Ovary (tissue), 10 donors: ENCODE measurements at places on chromosomes 2 and 18.

GRCh38 chr2:155872396-155872795 is 460.1 kb downstream of the NR4A2 start:
- DNase-seq = no peak

DNA sequence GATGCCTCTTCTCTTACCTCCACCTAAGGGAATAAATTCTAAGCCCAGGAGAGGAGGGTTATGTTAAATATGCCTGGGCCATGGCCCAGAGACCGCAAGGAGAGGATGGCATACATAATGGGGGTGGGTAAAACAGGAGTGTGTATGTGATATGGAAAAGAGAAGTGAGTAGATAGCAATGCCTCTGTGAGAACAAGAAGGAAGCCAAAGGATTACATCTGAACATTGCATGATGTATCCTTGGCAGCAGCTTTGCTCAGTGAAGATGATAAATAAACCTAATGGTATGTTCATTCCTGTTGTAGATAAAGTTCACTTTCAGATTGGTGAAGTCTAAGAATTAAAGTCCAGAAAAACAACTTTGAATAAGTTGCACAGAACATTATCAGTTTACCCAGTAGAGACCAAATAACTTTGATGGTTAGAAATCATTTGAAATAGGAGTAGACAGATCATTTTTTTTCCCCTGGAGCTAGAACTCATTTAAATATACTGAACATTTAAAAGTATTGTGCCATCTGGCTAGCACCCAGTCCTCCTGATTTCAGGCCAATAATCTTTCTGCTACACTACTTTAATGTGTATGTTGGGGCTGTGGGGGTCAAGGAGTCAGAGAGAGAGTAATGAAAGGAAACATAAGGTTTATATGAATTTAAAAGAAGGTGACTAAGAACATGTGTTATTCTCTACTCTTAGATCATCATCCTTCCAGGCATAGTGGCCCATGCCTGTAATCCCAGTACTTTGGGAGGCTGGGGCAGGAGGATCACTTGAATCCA is 231.7 kb downstream of the PARD3B start:
- DNase-seq = no peak

- no peak for DNase-seq
These were observed 11.3 kb upstream of the DPP4 start for GRCh38 chr2:162085090-162085891.

GRCh38 chr2:129793431-129793902 is 186.0 kb upstream of the RAB6C start:
- no peak for DNase-seq

DNA sequence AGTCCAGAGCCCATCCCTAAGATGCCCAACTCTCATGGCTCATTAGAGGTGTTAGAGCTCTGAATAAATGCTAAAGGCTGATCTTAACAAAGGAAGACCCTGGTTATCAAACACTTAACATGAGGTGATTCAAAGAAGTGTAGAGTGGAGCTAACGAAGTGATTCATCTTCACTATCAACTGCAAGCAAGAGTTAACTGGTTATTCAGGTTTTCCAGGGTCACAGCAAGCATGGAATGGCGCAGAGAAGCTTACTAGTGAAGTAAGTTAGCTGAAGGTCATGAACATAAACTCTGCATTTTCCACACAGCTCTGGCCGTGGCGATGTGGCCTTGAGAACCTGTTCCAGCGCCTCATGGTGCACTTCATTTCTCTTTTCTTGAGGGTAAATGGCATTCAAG is 17.0 kb downstream of the RND3 start:
- no peak for DNase-seq
